ENCODE measurements at places on chromosomes 7 and 10. TPM values are rescaled to one million over a fixed set of nuclear protein-coding genes. Genes with fewer than 3 reads are reported as not detected.

GRCh38 chr10:79463578-79464496 lies 18.4 kb upstream of the ZCCHC24 start:
- no peak for DNase-seq

DNA sequence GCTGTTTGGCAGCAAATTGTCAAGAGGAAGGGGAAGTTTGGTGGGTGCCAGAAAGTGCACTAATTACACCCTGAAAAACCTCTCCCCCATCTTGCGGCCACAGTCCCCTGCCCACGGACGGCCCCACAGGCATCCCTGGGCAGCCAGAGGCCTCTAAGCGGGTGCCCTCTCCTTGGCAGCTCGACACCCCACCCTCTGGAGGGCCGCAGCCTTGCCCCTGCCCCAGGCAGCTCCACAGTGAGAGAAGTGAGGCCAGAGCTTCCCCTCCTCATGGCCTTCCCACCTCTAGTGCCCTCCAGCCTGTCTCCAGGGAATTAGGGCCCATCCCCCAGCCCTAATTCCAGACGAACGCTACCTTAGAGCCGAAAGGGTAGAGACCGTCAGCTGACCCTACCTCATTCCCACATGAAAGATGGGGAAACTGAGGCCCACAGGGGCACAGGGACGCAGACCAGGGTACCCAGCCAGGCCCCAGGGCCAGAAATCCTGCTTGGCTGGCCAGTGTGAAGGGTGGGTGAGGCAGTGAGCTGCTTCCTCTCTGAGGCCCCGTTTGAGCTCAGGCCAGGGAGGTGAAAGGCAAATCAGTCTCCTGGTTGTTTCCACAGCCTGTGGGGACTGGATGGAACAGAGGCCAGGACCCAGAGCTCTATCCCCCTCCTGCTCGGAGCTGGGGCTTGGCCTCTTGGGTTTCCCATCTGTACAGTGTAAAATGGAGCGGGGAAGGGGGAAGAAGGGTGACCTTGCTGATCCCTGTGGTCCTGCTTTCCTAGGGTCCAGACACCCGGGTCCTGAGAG lies 10.0 kb downstream of the ZCCHC24 start:
- no peak for DNase-seq

GRCh38 chr7:151351967-151352366 lies 10.4 kb downstream of the NUB1 start:
- DNase-seq = peak; percentile 69

DNA sequence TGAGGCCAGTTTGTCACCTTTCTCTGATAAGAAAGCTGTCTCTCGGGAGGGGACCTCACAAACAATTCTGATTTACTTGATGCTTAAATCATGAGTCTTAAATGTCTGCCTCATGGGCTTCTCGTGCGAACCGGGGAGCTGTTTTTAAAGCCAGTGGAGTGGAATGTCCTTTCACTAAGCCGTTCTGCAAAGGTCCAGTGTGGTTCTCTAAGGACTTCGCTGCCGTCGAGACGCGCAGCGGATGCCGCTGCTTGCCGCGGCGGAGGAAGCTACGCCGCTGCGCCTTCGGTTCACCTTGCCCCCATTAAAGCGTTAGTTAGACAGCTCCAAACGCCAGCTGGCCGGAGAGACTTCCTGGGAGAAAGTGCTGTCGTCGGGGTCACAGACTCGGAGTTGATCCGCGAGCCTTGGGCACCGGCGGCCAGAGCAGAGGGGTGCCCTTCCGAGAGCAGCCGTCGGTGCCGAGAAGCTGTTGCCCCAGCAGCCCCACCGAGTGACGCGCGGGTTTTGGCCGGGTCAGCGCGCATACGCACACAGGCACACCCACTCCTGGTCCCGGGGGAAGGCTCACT lies 1.3 kb upstream of the HMX3 start:
- no peak for DNase-seq

GHRHR gene
- total RNA-seq = 0.42 TPM

AKR1C4 gene
- not detected for total RNA-seq
